NCI-H1694 (cell line): ENCODE measurements at places on chromosomes 3 and 15.

DNA sequence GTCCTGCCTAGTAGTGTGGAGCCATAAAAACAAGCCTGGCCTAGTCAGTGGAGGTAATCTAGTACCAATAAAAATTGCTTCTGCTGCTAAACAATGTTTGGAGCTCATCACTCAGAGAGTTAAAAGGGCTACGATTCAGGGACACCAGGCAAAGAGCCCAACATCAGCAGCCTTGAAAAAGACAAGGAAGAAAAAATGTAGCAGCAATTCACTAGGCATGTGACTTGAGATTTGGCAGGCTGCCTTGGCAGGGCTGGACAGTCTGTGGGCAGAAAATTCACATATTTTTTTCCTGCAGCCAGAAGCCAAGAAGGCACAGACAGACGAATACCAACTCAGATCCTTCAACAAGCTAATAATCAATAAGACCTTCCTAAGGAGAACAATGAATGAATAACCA lies 47.2 kb downstream of the IGSF11 start:
- no peak for DNase-seq

DNA sequence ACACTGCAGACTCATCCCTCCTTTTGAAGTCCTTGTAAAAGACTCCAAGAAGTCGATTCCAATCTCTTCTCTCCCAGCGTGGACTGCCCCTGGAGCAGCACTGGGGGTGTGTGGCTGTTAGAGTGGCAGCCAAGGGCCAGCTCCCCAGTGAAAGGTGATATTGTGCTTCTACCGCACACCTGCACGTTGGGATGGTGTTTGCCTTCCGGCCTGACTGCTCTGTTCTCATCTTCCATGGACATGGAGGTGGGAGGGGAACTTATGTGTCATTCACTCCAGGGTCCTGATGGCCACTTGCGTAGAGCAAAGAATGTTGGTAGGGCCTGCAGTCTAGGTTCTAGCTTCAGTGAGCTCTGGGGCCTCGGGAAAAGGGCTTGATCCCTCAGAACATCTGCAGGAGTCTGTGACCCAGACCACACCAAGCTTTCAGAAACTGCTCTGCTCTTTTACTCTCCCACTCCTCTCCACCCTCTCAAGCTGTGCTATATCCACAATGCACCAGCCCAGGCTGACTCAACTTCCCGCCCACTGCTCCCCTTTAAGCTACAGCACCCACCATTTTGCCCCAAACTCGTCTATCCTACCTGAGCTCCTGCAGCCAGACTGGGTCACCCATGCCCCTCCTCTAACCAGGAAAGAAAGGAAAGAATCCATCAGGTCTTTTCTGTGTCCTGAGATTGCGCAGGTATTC lies 31.3 kb downstream of the LIPC start:
- no peak for DNase-seq

GRCh38 chr3:31051226-31051625 lies 156.8 kb upstream of the GADL1 start:
- no peak for DNase-seq

- DNase-seq: no peak
These were observed 256.5 kb upstream of the CBLB start for GRCh38 chr3:106125321-106125720.

DNA sequence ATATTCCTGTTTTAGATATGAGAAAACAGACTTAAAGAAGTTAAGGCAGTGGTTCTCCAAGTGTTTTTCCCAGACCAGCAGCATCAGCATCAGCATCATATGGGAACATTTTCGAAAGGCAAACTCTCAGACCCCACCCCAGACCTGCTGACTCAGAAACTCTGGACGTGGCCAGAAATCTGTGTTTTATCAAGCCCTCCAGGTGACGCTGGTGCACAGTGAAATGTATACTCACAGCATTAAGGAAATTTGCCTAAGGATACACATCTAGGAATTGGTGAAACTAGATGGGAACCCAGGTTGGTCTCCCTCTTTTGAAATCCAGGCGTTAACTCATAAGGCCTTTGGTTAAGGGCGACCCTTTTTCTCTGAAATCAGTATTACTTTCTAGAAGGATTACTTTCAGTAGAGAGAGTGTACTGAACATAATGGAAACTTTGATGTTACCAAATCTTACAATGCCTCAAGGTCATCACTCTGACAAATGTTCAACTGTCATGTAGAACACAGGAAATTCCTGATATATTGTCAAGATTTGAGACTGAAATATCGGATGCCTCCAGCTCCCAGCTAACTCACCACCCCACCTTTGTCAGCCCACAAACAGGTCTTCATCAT lies 910.2 kb downstream of the ROBO1 start:
- no peak for DNase-seq

DNA sequence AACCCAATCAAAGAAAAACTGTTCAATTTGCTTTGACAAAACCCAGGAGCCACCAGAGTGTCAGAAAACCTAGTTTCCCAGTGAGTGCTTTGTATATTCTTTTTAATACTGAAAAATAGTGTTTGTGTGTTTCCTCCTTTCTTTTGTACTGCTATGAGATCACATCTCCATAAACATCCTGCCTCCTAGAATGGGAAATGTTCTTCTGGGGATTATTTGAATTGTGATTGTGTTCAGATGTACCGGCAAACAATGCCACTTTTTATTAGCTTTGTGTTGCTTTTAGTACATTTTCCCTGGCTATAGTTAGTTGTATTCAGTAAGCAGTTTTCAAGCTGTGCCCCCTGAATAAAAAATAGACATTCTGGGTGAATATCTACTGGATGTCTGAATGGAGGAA lies 148.0 kb upstream of the NR2E3 start:
- DNase-seq: no peak

- DNase-seq: no peak
These were observed 735 bp downstream of the STIMATE start for GRCh38 chr3:52896613-52897012.

GRCh38 chr3:43649365-43649968 lies 27.7 kb upstream of the ANO10 start:
- DNase-seq: no peak

DNA sequence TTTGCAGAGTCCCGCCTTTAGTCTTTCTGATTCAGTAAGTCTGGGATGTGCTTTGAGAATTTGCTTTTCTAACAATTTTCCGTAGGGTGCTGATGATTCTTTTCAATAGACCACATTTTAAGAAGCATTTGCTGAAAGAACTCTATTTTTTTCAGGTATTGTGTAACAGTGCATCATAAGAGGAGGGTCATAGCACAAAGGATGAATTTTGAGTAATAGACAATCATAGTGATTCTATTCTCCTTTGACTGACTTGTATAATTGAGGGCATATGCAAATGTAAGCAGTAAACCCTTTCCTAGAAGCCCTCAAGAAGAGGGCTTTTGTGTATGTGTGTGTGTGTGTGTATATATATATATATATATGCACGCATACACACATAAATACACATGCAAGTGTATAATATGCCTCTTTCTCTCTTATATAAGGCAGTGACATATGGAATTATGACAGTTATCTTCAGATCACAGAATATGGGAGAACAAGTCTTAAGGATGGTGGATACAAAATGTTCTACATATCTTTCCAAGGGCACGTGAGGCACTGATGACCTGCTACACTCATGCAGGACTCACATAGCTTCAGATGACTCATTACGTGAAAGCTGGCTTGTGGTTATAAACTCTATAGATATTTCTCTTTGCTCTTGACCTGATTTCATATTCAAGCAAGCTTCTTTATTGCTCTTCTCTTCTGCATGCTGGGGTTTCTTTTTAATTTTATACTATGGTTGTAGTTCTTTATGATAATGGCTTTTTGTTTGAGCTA lies 6.5 kb upstream of the PLSCR1 start:
- DNase-seq: no peak

DNA sequence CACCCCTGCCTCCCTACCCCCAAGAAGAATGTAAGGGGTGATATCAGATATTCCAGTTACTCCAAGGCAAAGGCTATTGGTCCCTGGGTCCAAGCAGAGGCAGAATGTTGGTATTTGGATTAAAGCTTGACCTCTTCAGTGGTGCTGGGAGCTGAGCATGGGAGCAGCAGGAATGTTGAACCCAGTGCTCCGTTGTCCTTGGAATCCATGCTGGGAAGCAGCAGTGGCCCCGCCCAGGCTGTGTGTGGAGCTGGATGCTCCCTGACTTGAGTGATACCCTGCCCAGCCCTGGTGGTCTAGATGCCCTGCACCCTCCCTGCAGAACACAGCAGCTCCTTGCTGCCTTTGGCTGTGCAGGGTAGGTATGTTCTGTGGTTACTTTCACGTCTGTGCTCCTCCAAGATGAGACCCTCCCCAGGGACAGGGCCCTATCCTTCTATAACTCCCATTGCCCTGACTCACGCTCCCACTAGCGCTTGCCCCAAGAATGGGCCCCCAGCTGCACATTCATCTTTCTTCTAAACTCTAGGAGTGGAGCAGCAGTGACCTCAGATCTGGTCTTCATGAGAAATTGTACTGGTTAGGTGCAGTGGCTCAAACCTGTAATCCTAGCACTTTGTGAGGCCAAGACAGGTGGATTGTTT lies 35.1 kb downstream of the UMPS start:
- DNase-seq: no peak

GRCh38 chr3:158847452-158847821 lies 45.6 kb downstream of the MFSD1 start:
- no peak for DNase-seq

DNA sequence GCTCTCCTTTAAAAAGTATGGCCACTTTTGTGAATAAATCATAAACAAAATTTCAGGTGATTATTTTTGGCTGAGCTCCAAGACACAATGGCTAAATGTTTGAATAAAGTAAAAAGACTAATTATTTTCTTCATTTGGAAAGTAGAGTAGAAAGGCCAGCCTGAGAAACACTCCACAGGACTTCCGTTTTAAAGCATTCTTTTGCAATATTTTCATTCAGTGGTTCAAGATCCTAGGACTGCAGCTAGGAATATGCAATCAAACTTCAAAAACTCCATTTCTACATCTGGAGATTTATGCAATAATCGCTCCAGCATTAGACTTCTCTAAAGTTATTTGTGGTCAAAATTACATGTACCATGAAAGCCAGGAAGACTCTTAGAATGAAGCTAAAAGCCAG lies 62.8 kb downstream of the MECOM start:
- no peak for DNase-seq

- DNase-seq: no peak
These were observed 166.8 kb downstream of the THSD4 start for GRCh38 chr15:71282076-71282475.

- no peak for DNase-seq
These were observed 33.8 kb downstream of the MBNL1 start for GRCh38 chr3:152302521-152303021.
